ENCODE measurements at places on chromosomes 5 and 9.

- peak; percentile 11 for DNase-seq
Observed at GRCh38 chr5:170265522-170265921, 32.1 kb downstream of the LCP2 start.

GRCh38 chr5:53257806-53258373 is 148.3 kb upstream of the MOCS2 start:
- peak; percentile 24 for DNase-seq

DNA sequence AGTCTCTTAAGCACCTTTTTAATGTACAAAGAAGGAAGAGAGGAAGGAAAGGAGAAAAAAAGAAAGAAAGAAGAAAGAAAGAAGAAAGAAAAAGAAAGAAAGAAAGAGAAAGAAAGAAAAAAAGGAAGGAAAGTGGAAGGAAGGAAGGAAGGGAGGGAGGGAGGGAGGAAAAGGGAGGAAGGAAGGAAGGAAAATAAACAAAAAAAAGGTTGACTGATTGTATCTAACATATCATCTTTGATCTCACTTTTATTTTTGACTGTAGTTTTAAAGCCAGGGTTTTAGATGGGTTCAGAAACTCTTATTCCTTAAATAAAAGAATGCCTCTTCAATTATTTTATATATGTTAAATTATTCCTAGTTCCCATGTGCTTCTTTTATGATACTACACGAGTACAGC is 794.5 kb downstream of the CDH12 start:
- no peak for DNase-seq

DNA sequence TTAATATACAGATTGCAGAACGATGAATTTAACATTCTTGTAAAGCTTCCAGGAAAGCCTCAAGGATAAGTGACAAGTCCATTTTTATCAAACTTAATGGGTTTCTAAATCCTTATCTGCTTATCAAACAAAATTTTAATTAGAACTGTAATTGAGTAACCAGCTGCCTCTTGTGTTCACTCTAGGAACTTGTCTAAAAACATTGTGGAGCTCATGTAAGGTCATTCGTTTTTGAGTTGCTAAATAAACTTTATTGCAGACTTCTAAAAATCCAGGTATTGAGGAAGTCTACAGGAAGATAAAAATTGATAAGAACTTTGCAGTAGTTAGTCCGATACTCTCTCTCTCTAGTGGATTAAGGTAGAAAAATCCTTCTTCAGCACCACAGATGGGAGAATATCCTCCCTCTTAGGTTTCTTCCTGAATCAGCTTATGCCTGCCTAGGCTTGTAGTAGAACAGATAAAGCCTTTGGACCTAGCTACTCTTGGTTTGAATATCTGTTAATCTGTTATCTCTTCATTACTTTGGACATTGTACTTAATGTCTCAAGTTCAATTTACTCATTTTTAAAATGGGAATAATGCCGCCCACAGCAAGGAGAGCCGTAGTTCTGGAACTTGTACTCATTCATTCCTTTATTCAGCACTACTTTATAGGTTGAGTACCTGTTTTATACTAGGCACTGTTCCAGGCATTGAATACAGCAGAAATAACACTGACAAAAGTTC is 60.0 kb upstream of the DHFR start:
- no peak for DNase-seq

- DNase-seq = no peak
Observed at GRCh38 chr9:33719581-33720374, 75.6 kb upstream of the PRSS3 start.

- no peak for DNase-seq
Observed at GRCh38 chr9:96660692-96661248, 5.7 kb upstream of the PRXL2C start.

GRCh38 chr5:36417668-36418067 is 116.0 kb upstream of the RANBP3L start:
- DNase-seq = no peak
